PC-9 (cell line): ENCODE measurements at places on chromosomes 1 and 21.
A peak's percentile ranks its signal among the peaks of the same experiment; 100 is the strongest.

DNA sequence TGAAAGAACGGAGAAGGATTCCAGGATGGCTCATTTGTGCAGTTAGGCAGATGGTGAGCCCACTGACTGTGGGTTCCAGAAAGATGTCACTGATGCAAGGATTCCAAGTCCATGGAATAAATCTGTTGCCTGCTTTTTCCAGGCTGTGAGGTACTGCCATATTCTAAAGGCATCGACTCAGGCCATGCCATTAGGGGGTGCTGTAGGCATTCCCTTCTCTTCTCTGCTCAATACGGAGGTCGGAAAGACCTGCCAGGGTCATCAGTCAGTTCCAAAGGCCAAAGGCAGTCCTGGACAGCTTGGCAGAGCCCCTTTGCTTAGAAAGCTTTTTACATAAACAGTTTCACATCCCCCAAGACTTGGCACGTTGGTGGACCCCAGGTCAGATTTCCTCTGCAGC, 31.7 kb upstream of the TMEM125 start:
- no peaks in the 10 kb centered on the region for H3K36me3 ChIP-seq
- H3K4me3 ChIP-seq, result no peak overlapping the region
- H3K27ac ChIP-seq, result no peak overlapping the region
- H3K4me1 ChIP-seq, result peaks cover 12% of the 10 kb centered on the region
- no peaks in the 10 kb centered on the region for H3K27me3 ChIP-seq

GRCh38 chr1:245260110-245260882, 105.5 kb downstream of the KIF26B start:
- no peaks in the 10 kb centered on the region for H3K36me3 ChIP-seq
- no peaks in the 10 kb centered on the region for H3K4me1 ChIP-seq
- DNase-seq, result no peak
- no peak overlapping the region for H3K4me3 ChIP-seq
- H3K27me3 ChIP-seq, result peaks cover 92% of the 10 kb centered on the region

DNA sequence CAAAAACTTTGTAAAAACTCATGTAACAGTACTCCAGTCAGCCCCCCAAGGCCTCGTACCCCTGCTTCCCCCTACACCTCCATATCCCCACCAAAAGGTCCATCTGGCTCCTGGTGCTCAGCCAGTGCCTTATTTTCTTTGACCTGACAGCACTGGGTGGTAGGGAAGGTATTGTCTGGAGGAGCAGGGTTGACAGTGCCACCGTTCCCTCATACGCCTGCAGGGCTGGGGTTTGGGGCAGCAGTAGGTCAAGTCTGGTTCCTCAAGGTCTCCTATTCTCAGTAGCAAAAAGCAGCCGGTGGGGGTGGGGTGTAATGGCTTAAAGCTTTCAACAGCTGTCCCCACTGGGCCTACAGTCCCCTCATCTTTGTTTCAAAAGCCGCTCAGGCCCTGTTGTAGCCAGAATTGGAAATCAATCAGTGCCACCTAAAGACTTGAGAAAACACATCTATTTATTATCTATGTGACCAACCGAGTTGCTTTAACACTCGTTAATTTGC, 25.3 kb upstream of the TTF2 start:
- no peaks in the 10 kb centered on the region for H3K36me3 ChIP-seq
- H3K27ac ChIP-seq, result no peak overlapping the region
- H3K4me3 ChIP-seq, result no peak overlapping the region

GRCh38 chr1:15031251-15031933, 122.2 kb upstream of the TMEM51 start:
- no peaks in the 10 kb centered on the region for H3K27me3 ChIP-seq
- no peaks in the 10 kb centered on the region for H3K4me1 ChIP-seq
- no peak overlapping the region for H3K4me3 ChIP-seq
- no peaks in the 10 kb centered on the region for H3K36me3 ChIP-seq
- DNase-seq, result no peak

DNA sequence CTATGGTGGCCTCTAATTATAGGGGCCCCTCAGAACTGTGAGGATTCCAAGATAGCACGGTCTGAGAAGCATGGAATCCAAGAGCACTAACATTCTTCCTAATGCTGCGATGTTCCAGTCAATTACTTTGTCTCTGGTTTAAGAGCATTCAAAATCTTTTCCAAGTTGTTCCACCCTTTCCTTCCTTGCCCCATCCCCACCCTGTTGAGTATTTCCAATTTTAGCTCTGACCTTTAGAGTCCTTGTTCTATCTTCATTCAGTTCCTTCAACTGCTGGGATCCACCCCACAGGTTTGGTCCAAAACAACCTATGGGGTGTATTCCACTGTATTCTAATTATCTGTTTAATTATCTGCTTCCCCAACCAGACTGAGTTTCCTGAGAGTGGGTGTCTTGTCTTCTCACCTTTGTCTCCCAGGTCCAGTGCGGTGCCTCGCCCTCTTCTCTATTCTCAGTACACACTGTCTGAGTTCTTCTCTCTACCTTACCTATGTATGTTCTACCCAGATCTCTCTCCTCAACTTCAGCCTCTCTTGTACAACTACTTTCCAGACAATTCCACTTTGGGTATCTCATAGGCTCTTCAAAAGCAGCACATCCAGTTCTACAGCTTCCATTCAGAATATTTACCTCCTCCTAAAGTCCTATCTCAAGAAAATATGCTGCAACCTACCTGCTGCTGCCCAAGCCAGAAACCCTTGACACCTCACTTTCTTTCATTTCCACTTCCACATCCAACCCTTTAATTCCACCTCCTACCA, 25.0 kb upstream of the BCL9 start:
- peak overlapping the region; percentile 73 for H3K27ac ChIP-seq
- no peak overlapping the region for H3K4me3 ChIP-seq
- no peaks in the 10 kb centered on the region for H3K27me3 ChIP-seq

- no peak overlapping the region for H3K4me3 ChIP-seq
- no peaks in the 10 kb centered on the region for H3K4me1 ChIP-seq
- no peak overlapping the region for H3K27ac ChIP-seq
- DNase-seq, result no peak
- H3K36me3 ChIP-seq, result no peaks in the 10 kb centered on the region
Measured at GRCh38 chr1:99784809-99785255, 18.4 kb upstream of the FRRS1 start.

DNA sequence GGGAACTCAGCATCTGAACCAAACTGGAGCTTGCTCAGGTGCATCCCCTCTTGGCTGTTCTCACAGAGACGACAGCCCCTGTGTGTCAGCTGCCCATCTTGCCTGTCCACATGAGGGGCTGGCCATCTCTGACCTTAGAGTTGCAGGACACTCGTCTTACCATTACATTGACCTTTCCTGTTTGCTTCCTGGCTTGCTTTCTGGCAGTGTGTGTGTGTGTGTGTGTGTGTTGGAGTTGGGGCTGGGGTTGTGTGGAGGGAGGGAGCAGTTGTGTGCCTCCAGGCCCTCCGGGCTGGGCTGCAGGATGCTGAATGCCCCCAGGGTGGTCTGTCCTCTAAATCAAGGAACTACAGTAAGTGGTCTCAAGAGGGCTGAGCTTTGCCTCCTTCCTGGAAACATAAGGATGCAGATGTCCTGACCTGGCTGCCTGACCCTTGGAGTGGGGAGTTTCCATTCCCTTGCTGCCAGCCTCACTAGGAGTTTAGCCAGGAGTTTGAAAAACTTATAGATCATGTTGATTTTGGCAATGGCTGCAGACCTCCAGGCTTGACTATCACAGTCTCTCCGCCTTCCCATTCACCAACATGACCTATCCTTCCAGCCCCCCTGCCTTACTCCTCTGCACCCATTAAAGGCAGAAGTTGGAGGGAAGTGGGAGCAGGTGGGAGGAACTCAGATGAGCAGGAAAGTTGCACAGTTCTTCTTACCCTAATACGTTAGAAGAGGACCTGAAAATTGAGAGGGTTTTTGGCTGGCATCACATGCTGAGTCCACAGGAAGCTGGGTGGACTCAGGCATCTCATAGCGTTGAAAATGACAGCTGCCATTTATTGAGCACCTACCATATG, 19.0 kb downstream of the RASSF5 start:
- no peaks in the 10 kb centered on the region for H3K36me3 ChIP-seq
- no peaks in the 10 kb centered on the region for H3K27me3 ChIP-seq
- H3K4me1 ChIP-seq, result peaks cover 14% of the 10 kb centered on the region
- no peak overlapping the region for H3K27ac ChIP-seq
